ENCODE measurements at places on chromosomes 7 and 10.

DNA sequence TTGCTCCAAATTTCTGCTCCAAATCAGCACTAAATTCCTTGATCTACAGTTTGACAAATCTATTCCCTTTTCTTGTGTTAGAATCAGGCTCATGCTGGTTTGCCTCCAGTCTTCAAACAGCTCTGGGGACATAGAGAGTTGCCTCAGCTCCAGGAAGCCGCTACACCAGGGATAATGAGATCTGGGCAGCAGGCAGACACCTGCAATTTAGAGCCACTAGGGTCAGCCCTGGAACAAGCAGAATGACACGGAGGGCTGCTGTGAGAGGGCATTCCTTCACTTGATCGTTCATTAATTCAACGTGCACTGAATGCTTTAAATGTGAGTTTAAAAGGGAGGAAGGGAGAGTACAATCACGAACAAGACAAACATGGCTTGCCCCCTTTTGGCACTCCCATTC is 3.7 kb upstream of the ELMO1 start:
- DNase-seq: no peak

DNA sequence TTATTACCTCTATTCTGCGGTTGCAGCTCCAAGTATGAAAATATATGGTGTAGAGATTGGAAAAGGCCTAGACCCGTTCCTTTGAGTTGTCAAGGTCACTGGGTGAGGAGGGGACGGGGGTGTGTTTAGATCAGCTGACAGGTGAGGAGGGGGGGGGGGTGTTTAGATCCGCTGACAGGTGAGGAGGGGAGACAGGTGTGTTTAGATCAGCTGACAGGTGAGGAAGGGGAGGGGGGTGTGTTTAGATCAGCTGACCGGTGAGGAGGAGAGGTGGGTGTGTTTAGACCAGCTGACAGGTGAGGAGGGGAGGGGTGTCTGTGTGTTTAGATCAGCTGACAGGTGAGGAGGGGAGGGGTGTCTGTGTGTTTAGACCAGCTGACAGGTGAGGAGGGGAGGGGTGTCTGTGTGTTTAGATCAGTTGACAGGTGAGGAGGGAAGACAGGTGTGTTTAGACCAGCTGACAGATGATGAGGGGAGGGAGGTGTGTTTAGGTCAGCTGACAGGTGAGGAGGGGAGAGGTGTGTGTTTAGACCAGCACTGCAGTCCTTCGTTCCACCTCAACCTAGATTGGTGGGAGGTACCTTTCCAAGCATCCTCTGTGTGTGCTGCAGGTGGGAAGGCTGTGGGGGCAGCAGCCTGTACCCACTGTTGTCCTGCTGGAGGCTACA is 655.0 kb upstream of the ADARB2 start:
- no peak for DNase-seq

DNA sequence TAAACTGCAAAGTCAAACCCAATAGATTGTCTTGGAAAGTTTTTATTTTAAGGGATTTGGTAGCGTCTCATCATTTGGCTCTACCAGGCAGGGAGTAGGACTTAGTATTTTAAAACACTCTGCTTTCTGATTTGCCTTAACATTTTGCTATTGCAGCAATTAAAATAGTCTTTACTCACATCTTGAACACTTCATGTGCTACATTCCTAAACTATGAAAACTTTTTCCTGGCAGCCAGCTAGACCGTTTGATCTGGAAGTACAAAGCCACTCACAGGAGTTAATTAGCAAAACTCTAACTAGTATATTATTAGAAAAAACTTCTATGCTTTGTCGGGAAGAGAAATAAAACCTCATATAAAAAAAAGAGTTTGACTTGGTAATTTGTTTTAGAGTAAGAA is 111.4 kb downstream of the TFPI2 start:
- DNase-seq: no peak

- DNase-seq: no peak
These were observed 68.1 kb upstream of the ITPRID1 start for GRCh38 chr7:31445686-31446355.

DNA sequence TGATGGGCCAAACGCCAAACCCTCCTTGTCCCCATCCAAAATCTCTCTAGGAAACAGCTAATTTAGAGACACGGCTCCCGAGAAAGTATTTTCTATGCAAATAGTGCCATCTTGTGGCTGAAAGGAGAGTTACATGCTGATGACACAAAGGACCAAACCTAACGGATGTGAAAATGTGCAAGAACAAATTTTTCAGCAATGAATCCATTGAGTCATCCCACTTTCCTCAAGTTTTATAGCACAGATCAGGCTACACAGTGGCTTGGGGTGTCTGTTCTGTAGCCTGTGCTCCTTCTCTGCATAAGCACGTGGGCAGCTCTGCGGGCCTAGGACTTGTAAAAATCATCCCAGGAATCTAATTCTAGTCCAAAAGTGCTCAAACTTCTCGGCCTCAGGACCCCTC is 154.8 kb upstream of the PRR15 start:
- DNase-seq: no peak

DNA sequence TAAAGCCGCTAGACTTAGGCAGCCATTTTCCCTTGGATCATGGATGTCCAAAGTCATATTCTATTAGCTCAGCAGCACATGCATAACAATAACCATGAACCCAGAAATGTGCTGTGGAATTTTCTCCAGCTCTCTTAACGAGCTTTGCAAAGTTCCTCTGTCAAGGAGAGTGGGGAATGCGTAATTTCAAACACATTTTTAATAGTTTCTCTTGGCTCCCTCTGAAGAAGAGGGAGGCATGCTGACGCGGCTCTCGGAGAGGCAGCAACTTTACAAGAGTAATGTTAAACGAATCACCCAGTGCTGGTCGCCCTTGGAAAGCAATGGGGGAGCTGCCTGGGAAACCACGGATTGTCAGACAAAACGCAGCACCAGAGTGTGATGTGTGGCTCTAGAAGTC is 114.8 kb downstream of the RAB18 start:
- DNase-seq: no peak

DNA sequence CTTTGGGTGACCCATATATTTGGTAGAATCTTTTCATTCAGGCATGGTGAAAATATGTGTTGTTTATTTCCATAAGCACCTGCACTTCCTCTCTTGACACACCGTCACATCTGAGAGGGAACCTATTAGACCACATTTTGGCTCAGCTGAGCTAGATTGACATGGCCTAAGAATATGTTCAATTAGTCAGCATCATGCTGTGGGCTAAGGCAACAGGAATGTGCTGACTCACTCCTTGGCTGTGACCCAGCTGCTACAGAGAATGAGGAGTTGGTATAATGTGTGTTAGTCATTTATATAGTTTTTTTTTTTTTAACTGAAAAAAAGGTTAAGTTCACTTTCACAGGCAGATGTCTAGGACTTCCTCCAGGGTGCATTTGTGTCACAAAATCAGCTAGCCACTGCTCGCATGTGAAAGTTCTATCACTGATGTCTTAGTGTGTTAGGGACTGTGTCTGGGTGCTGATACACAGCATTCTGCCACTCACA is 180.6 kb downstream of the SEMA3E start:
- peak; percentile 8 for DNase-seq

GRCh38 chr7:108049962-108050361 is 47.0 kb upstream of the LAMB1 start:
- no peak for DNase-seq

DNA sequence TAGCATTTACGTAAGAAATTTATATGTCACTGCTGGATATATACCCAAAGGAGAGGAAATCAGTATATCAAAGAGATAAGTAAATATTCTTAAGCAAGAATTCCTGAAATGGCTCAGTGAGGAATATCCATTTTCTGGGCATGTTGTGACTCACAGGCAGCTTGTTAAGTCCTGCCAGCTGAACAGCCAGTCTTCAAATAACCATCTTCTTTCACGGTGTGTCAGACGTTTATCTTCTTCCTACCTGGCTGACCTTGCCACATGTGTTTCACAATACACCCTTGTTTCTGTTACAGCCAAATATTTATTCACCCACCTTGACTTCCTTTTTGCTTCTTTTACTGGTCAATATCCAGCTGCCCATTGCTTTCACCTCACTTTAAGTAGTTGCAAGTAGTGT is 648.1 kb downstream of the ANKRD7 start:
- DNase-seq: no peak

GRCh38 chr7:27080844-27081436 is 14.9 kb downstream of the HOXA1 start:
- no peak for DNase-seq

- DNase-seq: no peak
These were observed 260.3 kb downstream of the SNX13 start for GRCh38 chr7:17680026-17680425.

- no peak for DNase-seq
These were observed 59.5 kb upstream of the TM9SF3 start for GRCh38 chr10:96646301-96646700.

GRCh38 chr7:2487586-2488271 is 11.5 kb upstream of the GRIFIN start:
- no peak for DNase-seq

DNA sequence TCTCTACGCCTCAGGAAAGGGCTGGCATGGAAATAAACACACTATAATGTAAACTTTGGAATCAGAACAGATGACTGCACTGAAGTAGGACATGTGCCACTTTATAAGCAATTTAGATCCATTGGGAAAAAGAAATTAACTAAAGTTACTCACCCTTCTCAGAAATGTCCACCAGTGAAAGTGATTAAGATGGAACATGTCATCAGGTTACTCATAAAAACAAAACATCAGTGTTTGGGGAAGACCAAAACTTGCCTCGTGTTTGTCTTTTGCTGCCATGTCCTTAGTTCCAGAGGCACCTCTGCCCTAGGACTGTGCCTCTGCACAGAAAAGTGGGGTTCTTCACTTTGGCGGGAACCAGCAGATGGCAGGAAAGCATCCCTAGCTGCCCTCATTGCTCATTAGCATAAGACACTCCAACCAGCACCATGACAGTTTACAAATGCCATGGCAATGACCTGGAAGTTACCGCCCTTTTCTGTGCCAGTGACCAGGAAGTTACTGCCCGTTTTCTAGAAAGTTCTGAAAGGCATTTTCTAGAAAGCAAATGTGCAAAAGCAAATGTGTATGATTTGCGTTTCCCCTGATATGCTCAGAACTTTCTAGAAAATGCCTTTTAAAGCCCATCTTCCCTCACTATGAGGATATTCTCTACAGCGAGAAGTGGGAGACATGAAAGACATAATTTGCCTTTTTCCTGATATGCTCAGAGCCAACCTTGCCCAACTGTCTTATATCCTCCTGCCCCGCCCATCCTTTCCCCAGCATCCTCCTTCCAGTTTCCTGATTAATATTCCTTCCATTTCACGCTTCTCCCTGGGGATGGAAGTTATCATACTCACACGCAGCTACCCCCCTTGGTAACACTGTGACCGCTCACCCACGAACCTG is 258.2 kb downstream of the USP6NL start:
- DNase-seq: no peak

- no peak for DNase-seq
These were observed 223.6 kb downstream of the CHCHD3 start for GRCh38 chr7:132858251-132858650.

- DNase-seq: no peak
These were observed 5.7 kb downstream of the FAM221A start for GRCh38 chr7:23685731-23686130.

DNA sequence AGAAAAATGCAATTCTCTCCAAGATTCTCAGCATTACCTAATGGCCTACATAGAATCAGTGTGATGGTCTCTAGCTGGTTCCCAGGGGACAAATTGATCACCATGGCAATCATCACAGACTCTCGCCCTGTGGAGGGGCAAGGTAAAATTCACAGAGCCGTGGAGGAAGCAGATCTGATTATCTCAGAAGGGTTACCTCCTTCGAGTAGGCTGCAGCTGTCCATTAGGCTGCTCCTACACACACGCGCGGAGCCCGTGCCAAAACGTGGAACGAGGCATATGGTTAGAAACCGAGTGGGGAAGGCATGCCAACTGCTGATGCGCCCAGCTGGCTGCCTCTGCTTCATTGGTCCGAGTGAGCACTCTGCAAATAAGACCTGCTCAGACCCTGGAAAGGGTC is 52.8 kb upstream of the PTER start:
- DNase-seq: peak; percentile 34

DNA sequence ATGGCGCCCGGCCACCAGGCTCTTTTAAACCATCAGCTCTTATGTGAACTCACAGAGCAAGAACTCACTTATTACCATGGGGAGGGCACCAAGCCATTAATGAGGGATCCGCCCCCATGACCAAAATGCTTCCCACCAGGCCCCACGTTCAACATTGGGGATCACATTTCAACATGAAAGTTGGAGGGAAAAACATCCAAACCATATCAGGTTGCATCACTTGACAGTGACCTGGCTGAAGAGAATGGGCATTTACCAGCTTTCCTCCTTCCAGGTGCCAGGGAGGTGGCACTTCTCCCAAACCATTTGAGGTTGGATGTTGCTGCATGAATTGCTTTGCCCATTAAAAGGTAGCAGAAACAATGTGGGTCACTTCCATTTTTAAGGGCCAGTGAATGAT is 115.6 kb upstream of the TNS3 start:
- DNase-seq: no peak

DNA sequence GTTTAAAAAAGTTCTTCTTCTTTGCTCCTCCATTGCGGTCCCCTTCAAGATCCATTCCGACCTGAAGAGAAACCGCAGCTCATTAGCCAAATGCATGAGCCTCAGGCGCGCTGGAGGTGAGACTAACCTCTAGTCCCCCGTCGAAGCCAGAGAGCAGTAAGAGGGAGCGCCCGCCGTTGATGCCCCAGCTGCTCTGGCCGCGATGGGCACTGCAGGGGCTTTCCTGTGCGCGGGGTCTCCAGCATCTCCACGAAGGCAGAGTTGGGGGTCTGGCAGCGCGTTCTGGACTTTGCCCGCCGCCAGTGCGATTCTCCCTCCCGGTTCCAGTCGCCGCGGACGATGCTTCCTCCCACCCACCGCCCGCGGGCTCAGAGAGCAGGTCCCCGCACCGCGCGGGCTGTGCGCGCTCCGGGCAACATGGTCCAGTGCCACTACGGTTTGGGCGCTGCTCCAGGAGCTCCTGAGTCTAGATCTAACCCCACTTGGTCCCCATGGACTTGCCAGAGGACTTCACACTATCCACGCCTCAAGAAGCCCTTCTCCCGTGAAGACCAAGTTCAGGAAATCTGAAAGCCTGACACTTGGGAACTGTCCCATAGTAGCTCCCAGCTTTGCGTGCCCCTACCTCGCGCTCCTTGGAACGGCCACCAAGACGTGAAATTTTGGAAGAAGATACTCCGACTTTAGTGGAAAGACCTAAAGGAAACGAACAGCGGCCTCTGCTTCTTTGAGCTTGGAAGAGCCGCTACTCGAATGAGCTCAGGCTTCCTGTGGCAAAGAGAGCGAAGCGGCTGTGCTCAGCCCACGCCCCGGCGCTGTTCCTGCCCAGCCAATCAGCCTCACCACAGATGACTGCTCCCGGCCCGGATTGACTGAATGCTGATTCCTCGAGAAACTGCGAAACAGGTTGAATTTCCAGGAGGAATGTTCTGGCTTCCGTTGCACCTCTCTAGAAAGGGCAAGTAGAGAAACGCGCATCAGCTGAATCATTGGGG is at the start of gene ABCB1:
Gene ABCB1, minus strand, starts transcription at position 755 of the 995 bp plus-strand sequence. Its CDS starts 700 bp downstream, at position 55.
- DNase-seq: peak; percentile 19

DNA sequence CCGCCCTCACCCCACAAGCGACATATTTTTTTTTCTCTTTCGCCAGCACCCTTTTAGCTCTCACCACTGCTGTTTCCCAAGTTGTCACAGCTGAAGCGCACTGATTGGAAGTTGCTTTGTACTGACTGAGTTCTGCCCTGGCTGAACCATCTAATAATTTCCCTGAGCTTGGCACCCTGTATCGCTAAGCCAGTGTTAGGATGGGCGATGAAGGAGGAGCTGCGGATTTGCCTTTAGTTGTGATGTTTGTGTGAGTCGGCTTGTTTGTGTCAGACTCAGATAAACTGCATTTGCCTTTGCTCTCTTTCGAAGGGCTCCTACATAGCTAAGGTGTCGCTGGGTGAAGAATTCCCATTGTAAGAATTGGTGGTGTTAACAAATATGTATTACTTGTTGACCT is 1.3 kb upstream of the ATXN7L1 start:
- DNase-seq: no peak

- DNase-seq: no peak
These were observed 256.1 kb upstream of the C7orf33 start for GRCh38 chr7:148334441-148334956.
